ENCODE measurements at places on chromosomes 13 and 19.

GRCh38 chr13:98479496-98480003 lies 97.4 kb downstream of the STK24 start:
- no peak for DNase-seq

GRCh38 chr19:19534556-19535265 lies 3.4 kb upstream of the CILP2 start:
- no peak for DNase-seq

GRCh38 chr13:112992931-112993680 lies 24.1 kb downstream of the MCF2L start:
- DNase-seq, result no peak

DNA sequence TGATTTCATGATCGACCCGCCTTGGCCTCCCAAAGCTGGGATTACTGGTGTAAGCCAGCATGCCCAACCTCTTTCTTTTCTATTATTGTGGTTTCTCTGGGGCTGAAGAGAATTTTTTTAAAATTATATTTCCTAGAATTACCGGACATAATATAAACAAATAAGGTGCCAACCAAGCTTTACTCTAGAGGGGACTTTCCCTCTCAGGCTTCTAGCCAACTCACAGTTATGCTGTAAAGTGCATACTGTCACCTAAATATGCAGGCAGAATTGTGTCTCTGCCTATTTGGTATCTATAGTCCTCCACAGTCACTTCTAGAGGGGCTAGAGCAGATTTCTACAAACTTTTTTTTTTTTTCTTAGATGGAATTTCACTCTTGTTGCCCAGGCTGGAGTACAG lies 41.6 kb upstream of the ZNF681 start:
- no peak for DNase-seq

DNA sequence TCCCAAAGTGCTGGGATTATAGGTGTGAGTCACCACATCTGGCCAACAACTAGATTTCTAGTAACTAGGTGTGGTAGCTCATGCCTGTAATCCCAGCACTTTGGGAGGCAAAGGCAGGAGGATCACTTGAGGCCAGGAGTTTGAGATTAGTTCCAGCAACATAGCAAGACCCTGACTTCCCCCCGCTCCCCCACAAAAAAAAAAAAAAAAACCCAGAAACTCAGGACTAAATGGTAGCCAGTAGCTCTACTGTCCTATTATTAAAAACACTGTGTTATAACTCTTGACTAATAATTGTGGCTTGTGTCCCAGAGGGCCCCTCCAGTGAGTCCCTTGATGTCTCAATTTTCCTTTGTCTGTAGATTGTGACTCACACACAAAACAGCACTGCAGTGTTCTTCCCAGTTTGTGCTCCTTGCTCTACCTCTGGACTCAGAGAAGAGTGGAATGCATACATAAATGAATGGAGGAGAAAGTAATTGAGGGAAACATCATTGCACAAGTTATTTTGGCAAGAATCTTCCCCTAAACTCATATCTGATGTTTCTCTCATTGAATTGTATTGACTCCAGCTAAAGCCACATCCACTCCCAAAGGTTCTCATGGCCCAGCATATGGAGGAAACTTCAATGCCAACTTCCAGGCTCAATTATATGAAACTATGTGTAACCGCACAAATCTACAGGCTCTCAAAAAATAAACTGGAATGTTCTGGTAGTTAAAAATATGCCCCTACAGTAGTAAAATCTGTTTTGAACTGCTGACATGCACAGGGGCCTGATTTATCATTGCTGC lies 8.8 kb downstream of the TPT1 start:
- DNase-seq, result no peak

DNA sequence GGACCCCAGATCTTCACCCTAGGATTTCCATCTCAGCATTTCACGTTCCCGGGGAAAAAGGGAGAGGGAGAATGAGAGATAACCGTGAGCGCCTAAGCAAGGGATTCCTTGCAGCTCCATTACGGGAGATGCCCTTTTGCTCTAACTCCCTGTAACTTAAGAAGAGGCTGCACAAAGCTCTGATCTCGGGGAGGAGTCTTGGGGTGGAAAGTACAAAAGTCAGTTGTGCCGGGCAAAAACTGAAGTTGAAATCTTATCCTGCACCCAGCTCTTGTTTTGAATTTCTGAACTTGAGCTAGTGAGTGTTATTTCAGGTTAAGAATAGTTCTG lies 256.4 kb upstream of the SOX21 start:
- DNase-seq, result no peak

GRCh38 chr13:29791508-29791907 lies 58.9 kb downstream of the UBL3 start:
- peak; percentile 3 for DNase-seq
